Activated CD4-positive, alpha-beta T cell treated with anti-CD3 and anti-CD28 coated beads, Interleukin-2, amount 50 U/mL, for 16 hours (primary cell): ENCODE measurements at places on chromosomes 7 and 10.

GRCh38 chr7:131294553-131294952, 33.1 kb upstream of the MKLN1 start:
- no peak for DNase-seq

DNA sequence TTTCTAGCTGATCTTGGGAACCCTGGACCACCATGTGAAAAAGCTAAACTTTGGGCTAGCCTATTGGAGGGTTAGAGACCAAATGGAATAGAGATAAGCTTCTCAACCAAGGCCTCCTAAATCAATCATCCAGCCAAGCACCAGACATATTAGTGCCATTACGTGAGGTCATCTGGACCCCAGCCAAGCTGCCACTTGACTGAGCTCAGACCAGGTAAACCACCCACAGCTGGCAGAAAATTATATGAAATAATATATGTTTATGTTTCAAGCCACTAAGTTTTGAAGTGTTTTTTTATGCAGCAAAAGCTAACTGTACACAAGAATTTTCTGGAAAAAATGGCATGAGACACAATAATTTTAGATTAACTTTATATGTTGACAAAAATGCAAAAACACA, 82.6 kb upstream of the PCGF5 start:
- no peak for DNase-seq

- DNase-seq = no peak
These were observed 1.3 kb downstream of the KAT6B start for GRCh38 chr10:74827694-74828093.

DNA sequence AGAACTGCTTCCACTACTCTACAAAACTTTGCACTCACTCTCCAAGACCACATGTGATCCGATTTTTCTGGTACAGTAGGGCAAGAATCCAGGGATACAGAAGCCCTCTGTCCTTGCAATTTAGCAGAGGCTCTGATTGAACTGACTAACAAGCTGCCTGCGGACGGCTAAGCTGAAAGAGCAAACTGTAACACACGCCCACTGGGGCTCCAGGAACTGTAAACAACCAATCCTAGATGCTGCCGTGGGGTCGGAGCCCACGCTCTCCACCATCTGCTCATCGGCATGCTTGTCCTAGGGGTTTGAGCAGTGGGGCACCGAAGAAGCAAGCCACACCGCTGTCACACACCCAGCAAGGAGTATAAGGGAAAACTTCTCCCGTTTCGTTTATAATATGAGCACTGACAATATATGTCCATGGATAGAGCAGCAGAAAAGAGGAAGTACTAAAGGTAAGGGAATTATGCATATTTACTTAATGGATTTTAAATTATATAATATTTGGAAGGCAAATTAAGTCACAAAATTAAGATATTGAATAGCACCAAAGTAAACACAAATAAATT, 634.4 kb upstream of the POT1 start:
- DNase-seq = no peak

DNA sequence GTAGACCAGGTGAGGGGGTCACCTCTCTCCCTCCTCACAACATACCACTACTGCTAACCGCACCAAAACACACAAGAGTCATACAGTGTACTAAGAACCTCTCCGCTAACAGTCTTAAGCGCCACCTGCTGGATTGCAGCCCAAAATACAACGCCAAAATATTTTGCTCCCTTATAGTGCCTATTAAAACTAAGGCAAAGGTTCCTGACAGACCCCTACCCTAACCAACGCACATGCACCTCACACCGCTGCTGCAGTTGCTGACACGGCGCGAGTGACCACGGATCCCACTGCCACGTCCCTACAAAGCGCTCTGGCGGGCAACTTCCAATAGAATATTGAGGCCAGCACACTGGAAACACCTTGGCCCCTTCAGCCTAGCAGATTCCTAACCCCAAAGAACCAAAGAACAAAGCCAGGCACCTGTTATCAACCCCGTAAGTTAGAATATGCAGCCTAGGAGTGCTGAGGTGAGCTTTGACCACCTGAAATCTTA, 563.6 kb upstream of the SEMA3D start:
- DNase-seq = peak; percentile 27

- DNase-seq = no peak
These were observed 86.1 kb upstream of the NPY start for GRCh38 chr7:24197852-24198251.

- peak; percentile 18 for DNase-seq
These were observed 687 bp downstream of the EPDR1 start for GRCh38 chr7:37920849-37921805.

- no peak for DNase-seq
These were observed 188.4 kb upstream of the C7orf33 start for GRCh38 chr7:148402159-148402558.

GRCh38 chr10:43206391-43207235, 60.3 kb downstream of the RASGEF1A start:
- DNase-seq = no peak

GRCh38 chr10:113384181-113384580, 168.7 kb upstream of the HABP2 start:
- no peak for DNase-seq

DNA sequence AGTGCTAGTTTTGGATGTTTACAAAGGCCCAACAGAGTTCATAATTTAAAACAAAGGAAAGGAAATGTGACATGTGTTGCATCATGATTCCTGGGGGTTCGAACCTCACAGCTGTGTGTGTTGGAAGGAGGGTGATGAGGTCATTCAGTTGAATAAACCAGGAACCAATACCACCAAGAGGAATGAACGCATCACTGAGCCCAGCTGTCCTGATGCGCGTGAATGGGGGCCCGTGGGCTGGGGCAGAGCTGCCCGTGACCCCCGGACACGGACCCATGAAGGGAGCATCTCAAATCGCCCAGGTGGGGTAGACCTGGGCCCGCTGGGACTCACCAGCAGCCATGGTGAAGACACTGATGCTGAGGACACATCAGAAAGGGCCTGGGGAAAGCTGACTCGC, 33.0 kb downstream of the BRI3 start:
- DNase-seq = no peak

DNA sequence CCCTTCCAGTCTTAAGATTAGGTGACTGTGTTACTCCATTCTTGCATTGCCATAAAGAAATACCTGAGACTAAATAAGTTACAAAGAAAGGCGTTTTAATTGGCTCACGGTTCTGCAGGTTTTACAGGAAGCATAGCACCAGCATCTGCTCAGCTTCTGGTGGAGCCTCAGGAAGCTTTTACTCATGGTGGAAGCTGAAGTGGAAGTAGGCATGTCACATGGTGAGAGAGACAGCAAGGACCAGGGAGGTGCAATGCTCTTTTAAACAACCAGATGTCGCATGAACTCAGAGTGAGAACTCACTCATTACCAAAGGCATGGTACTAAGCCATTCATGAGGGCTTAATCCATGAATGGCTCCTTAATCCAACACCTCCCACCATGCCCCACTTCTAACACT, 34.0 kb upstream of the TMEM273 start:
- no peak for DNase-seq
